Mucosa of descending colon (tissue), 3 donors: ENCODE measurements at places on chromosomes 3 and 15. TPM values are rescaled to one million over a fixed set of nuclear protein-coding genes. Genes with fewer than 3 reads are reported as not detected.

DNA sequence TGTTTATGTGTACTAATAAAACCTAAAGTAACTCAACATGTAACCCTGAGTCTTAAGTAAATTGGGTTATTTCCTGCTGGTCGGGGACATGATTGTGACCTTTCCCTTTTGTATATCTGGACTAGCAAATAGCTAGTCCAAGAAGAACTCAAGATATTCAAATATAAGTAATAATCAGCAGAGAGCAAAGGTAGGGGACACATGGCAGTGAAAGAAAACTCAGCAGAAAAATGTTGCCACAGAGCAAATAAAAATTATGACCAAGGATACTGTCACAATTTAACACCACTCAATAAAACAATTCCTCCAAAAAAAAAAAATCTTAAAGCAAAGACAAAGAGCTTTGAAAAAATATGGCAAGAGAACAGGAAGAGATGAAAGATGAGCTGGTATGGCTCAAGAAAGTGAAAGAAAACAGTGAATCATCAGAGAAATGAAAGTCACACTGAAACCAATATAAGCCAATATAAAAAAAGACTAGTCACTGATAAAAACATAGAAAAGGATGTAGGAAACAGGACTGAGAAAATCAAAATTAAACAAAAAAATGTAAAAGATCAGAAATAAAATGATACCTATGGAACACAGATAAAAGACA lies 43.4 kb downstream of the HLTF start:
- no peak for DNase-seq

- no peak for DNase-seq
These were observed 8.5 kb upstream of the ILDR1 start for GRCh38 chr3:122030381-122031122.

DNA sequence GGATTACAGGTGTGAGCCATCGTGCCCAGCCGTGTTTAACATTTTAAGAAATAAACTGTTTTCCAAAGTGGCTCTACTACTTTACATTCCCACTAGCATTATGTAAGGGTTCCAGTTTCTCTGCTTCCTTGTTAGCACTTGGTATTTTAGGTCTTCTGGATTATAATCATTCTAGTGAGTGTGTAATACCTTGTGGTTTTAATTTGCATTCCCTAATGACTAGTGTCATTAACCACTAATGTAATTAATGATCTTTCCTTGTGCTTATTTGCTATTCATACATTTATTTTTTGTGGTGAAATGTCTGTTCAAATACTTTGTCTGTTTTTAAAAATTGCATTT lies 30.7 kb downstream of the ARIH2 start:
- DNase-seq, result no peak

DNA sequence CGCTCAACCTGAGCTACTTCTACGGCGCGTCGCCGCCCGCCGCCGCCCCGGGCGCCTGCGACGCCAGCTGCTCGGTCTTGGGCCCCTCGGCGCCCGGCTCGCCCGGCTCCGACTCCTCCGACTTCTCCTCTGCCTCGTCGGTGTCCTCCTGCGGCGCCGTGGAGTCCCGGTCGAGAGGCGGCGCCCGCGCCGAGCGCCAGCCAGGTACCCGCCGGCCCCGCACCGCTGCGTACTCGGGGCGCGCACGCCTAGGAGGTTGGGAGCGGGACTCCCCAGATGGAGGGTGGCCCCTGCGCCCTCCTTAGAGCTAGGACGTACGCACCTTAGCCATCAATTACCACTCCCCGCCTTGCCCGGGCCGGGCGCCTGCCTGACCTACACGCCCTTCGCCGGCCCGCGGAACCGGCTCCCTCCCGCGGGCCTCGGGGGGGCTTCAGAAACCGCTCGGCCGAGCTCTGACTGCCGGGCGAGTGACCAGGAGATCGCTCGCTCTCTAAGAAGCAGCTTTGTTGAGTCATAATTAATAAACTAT lies 466 bp downstream of the NFKBIZ start:
- peak; percentile 75 for DNase-seq

DNA sequence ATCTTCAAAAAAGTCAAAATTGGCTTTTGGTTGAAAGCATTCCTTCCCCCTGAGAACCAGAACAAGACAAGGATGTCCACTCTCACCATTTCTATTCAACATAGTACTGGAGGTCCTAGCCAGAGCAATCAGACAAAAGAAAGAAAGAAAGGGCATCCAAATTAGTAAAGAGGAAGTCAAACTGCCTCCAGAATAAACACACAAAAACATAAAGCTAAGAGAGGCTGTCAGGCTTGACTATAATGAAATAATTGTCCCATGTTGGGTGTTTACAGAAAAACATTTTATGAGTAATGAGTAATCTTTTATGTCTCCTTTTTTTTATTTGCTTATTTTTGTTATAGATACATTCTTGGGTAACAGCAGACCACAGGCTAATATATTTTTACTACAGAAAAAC lies 18.3 kb upstream of the FAM240A start:
- DNase-seq, result no peak

GRCh38 chr15:60062826-60063225 lies 58.7 kb downstream of the FOXB1 start:
- DNase-seq, result no peak

- no peak for DNase-seq
These were observed 701.3 kb downstream of the EPHA3 start for GRCh38 chr3:89808680-89809197.

- DNase-seq, result no peak
These were observed 798.1 kb downstream of the TBL1XR1 start for GRCh38 chr3:176399193-176399592.

- no peak for DNase-seq
These were observed 169.9 kb downstream of the MECOM start for GRCh38 chr3:169493521-169494141.

GRCh38 chr15:73697033-73697467 lies 12.9 kb downstream of the CD276 start:
- peak; percentile 86 for DNase-seq

Gene C3orf20
- not detected for total RNA-seq

Gene ATP13A5
- total RNA-seq, result 0.61 TPM

Gene OR4F6
- total RNA-seq, result not detected

Gene GOLGA8T
- not detected for total RNA-seq

Gene LRRC3B
- total RNA-seq, result not detected

Gene CTXN2
- total RNA-seq, result not detected

Gene LYZL4
- total RNA-seq, result not detected
